ENCODE measurements at places on chromosomes 5 and 9. TPM values are rescaled to one million over a fixed set of nuclear protein-coding genes. Genes with fewer than 3 reads are reported as not detected.

DNA sequence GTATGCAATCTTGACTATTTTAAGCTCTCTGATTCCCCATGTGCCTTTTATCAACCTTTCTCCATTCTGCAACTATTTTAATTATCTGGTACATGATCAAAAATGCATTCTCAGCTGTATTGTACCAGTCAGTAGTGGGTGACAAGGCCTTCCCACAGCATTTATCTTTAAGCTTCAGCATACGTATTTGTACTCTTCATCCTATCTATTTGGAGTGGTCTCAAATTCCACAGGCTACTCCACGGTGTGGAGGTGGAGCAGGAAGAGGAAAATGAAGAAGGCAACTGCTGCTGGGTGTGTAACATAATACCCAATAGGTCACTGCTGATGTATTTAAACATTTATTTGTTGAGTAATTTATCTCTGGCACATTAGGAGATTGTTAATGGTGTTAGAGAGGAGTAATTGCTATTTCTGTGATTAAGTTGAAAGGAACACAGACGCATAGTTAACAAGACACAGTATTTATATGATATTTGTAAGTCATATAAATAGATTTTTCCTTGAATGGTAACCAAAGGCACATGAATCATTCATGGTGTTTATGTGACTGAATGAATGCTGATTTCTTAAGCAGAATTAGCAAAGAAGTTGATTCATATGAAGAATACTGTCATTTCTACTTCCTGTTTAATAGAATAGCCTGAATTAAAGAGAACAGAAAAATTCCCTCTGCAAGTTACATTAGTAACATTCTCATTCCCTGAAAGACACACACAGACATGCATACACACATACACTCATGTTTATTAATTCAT is 153.8 kb upstream of the NR3C1 start:
- no peak for DNase-seq

GRCh38 chr5:38323645-38324295 is 65.4 kb downstream of the EGFLAM start:
- no peak for DNase-seq

DNA sequence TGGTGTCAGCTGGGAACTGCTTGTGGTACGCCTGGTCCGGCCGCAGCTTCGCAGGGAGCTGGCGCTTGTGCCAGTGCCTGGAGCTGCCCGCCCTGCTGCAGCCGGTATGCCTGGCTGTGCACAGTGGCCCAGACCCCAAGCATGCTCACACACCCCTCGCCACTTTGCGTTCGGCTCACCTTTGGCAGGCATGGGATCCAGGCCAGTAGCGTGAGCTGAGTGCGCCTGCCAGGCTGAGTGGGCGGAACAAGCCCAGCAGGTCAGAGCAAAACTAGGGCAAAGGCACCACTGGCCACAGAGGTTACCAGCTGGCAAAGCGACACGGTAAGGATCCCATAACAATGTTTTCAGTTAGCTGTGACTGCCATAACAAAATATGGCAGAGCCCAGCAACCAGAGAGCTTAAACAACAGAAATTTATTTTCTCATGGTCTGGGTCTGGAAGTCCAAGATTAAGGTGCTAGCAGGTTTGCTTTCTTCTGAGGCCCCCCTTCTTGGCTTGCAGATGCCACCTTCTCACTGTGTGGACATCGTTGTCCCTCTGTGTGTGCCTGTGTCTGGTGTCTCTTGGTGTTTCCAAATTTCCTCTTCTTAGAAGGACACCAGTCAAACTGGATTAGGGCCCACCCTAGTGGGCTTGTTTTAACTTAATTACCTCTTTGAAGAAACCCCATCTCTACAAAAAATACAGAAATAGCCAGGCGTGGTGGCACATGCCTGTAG is 61.6 kb downstream of the PSAT1 start:
- DNase-seq, result no peak

- DNase-seq, result no peak
Observed at GRCh38 chr5:4082966-4083564, 487.4 kb downstream of the IRX1 start.

GRCh38 chr5:144983101-144983500 is 812.4 kb downstream of the KCTD16 start:
- DNase-seq, result no peak

DNA sequence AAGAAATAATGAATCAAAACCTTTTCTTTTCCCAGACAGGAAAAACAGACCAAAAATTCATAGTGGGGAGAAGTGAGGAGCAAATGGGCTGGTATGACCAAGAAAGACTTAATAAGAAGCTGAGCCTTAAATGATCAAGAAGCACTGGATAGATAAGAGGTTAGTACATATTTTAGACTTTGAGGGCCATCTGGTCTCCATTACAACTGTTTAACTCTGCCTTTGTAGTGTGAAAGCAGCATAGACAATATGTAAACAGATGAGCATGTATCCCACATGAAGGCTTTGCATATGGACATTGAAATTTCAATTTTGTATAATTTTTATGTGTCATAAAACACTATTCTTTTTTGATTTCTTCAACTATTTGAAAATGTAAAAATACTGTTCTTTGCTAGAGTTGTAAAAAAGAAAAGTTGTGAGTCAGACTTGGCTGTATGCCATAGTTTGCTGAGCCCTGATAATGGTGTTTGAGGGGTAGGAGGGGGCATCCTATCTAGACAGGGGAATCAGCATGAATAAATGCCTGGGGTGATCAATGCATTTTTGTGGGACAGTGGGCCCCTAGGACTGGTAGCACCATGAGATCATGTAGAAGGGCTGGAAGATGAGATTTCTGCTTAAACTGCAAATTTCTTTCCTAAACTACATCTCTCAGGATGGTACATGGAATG is 91.8 kb upstream of the GPR151 start:
- DNase-seq, result no peak

DNA sequence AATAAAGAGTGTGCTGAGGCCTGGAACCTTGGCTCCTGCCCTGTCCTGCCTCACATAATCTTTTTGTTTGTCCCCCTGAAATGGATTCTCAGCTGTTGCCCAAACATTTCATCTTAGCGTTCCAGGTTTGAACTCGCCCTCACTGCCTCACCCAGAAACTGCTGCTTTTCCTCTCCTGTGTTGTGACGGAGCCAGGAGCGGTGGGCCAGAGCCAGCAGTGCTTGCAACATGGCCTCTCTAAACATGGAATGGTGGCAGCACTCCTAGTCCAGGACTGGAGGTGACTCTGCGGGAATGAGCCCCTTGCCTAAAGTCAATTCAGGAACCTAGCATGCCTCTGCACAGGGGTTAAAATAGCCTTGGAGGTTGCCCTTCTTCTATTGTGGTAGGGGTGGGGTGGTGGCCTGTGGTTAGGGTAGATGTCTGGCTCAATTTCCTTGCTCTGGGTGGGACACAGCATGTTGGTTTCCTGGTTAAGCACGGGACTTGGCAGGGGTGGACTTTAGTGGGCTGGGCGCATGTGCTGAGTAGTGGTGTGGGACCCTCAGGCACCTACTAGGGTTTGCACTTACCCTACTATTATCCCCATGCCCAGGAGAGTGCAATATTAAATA is 101.6 kb downstream of the SLC25A46 start:
- no peak for DNase-seq

DNA sequence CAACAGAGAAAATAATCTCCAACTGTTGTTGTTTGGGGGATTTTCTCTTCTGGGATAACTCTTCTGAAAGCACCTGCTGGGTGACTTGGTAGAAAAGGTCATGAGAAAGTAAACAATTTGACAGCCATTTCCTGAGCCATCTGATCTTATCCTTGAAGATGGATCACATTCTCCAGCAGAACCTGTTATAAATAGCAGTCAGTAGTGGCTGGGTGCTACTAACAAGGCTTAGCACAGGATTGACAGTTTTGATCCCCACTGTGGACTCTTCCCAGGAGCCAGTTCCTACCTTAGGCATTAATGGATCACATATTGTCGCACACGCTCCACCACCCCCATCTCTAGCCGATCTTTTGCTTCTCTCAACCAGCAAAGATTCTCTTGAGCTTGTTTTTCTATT is 220.2 kb downstream of the PLK2 start:
- no peak for DNase-seq

DNA sequence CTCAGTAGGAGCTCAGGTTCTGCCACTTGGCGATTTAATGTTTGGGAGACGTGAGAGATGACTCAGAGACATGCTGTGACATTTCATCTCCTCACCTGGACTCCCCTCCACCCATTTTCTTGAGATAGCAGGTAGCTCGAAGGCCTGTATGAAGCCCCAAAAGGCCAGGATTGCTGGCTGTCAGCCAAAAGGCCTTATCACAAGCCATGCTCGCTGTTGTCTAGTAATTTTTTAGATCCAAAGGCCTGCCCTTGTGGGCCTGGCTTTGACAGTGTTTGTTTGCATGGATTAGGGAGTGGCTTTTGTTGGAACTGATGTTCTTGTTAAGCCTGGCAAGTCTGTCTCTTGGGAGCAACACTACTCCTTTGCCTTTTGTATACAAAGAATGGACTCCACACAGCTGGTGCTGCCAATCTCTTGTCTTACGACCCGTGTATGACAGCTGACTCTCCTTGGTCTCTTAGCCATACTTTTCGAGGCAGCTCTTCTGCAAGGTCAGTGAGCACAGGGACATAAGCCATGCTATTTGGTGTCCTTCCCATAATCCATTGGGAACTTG is 22.7 kb downstream of the CAVIN4 start:
- DNase-seq, result no peak

DNA sequence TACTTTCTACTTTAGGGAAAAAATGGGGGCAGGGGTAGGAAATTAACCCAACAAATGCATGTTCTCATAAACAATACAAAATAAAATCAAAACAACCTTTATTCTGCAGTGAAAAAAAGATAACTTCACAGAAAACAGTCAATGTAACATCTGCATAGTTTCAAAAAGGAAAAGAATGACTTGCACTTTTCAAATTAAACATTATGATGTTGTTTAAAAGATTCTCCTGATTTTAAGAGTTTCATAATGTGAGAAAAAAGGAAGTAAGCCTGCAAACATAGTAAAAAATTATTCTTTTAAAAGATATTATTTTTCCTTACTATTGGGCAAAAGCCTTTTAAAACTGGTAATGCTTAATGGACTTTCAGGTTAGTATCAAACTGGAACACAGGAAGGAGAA is 7.6 kb downstream of the C9orf72 start:
- no peak for DNase-seq

DNA sequence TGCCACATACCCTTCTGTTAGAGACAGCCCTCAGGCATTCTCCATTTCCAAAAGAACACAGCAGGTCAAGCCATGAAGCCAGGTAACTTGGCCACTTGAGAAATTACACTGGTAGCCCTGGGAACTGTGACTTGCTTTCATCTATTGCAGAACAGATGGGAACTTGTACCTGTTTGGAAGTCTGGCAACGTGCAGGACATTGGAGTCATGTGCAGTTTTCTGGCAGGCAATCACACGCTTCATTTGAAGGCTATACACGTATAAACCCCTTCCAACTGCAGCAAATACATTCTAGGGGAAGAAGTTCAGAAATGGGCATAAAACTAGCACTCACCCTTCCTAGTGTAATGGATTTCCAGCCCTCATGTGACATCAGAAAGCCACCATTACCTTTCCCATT is 54.0 kb downstream of the WDR41 start:
- DNase-seq, result no peak

GRCh38 chr9:136721339-136722092 is 9.1 kb downstream of the DIPK1B start:
- DNase-seq, result no peak

- no peak for DNase-seq
Observed at GRCh38 chr5:76535577-76535976, 87.6 kb downstream of the F2RL2 start.

GRCh38 chr5:17204133-17204489 is 13.3 kb upstream of the BASP1 start:
- DNase-seq, result no peak

GRCh38 chr5:62671479-62671878 is 92.9 kb downstream of the LRRC70 start:
- DNase-seq, result no peak

- DNase-seq, result no peak
Observed at GRCh38 chr5:125140855-125141254, 394.4 kb upstream of the ZNF608 start.

DNA sequence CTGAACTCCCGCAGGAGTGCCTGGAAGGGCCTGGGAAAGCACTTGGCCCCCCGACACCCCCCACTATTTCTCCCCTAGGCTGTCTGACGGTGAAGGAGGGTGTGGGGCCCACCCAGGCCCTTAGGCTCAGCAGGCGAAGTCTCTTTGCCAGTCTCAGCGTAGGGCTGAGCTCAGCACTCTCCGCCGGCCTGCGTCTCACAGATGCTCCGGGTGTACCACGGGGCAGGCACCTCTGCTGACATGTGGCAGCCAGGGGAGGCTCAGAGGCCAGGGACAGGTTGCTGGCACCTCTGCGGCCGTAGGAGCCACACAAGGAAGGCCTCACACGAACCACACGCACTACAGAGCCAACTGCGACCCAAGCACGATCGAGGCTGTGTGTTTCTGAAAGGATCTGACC is 114.2 kb downstream of the VAV2 start:
- DNase-seq, result no peak

GRCh38 chr5:337563-338130 is 16.1 kb downstream of the AHRR start:
- no peak for DNase-seq

DNA sequence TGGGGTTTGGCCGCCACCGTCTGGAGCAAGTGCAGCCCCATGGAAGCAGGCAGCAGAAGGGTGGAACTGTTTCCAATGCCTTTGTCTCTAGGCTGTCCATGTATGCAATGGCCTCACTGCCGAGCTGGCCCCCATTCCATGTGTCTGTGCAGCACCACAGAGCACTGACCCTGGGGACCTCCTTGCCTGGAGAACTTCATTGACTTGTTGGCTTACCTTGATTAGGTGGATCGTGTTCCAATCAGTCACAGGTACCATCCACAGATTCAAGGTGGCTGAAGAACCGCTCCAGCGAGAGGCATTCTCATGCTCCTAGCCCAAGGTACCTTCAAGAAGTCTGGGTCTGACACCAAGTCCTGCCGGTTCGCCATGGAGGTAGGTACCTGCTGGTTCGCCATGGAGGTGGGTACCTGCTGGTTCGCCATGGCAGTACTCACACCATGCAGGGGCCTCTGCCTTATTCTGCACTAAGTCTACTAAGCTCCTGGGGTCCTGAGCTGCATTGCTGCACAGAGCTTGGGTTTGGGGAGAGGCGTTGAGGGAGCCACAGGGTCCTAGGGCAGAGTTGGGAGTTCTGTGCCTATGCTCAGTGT is 358.3 kb upstream of the IRX1 start:
- no peak for DNase-seq

DNA sequence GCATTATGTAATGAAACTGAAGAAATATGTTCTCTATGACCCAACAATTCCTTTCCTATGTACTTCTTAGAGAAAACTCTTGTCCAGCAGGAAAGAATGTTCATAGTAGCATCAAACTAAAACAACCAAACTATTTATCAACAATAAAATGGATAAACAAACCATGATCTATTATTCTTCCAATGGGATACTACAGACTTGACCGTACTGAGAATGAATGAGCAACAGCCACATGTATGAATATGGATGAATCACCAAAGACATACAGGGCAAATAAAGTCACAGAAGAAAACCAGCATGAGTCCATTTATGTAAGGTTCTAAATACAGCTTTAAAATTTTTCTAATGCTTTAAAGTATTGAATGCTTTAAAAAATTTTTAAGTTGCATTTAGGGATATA is 73.6 kb upstream of the SUSD1 start:
- no peak for DNase-seq

GRCh38 chr5:1463326-1464095 is 18.3 kb upstream of the SLC6A3 start:
- DNase-seq, result no peak

CLIC3 gene
- 161 TPM for total RNA-seq

PDE6A gene
- not detected for total RNA-seq

EEIG1 gene
- 10.3 TPM for total RNA-seq

RGMB gene
- total RNA-seq, result 0.86 TPM

DBH gene
- total RNA-seq, result not detected

HRCT1 gene
- total RNA-seq, result not detected

NUDCD2 gene
- total RNA-seq, result 24.7 TPM

PCBD2 gene
- total RNA-seq, result 7.6 TPM

MTRR gene
- 55.7 TPM for total RNA-seq

GABRP gene
- not detected for total RNA-seq

PCDHAC2 gene
- not detected for total RNA-seq
